ENCODE measurements at places on chromosomes 11 and 22.

DNA sequence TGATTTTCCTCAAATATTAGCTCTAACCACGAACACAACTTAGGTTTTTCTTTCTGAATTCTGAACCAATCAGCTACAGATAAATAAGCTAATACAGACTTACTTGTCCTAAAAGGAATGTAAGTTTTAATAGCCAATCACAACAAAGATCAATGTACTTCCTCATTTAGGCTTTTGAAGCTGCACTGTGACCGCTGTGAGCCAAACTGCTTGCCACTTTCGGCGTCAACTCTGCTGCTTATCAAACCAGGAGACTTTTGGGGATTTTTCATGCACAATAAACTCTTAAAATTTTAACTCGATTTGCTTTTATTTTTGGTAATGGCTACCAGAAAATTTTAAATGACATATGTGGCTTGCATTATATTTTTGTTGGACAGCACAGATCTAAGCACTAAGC, 92.5 kb downstream of the TMPRSS5 start:
- no peak for DNase-seq

GRCh38 chr11:1422481-1422880, 32.7 kb downstream of the BRSK2 start:
- no peak for DNase-seq

DNA sequence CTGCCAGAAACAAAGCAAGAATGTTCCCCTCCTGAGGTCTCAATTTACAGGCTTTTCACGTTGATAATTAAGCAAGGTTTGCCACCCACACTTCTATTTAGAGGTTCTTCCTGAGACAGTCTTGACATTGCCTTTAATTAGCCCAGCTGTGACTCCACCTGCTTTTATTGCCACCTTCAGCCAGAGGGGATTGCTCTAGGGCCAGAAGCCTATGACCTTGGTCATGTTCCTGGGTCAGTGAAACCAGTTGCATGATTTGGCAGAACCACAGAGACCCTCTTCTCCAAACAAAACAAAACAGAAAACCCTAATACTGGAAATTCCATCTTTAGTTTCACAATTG, 89.8 kb downstream of the APIP start:
- no peak for DNase-seq

- peak; percentile 74 for DNase-seq
Observed at GRCh38 chr11:133082841-133083488, 449.3 kb downstream of the OPCML start.

DNA sequence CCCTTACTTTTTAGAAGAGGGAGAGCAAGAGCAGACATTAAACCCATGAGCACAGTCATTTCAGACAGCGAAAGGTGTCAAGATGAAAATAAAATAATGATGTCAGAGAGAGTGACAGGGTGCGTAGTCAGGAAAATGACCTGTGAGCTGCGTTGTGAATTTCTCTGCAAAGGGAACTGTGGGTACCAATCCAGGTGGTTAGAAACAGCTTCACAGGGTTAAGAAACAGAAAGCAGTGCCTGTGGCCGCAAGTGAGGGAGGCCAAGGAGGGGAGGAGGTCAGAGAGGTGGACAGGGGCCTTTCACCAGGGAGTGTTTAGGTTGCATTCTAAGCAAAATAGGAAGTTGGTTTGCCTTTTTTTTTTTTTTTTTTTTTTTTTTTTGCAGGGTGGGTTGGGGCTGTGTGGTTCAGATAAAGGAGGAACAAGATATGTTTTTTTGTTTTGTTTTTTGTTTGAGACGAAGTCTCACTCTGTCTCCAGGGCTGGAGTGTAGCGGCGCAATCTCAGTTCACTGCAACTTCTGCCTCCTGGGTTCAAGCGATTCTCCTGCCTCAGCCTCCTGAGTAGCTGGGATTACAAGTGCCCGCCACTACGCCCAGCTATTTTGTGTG, 7.9 kb downstream of the TIGD3 start:
- no peak for DNase-seq

GRCh38 chr11:120869516-120870011, 154.3 kb upstream of the TBCEL start:
- no peak for DNase-seq

DNA sequence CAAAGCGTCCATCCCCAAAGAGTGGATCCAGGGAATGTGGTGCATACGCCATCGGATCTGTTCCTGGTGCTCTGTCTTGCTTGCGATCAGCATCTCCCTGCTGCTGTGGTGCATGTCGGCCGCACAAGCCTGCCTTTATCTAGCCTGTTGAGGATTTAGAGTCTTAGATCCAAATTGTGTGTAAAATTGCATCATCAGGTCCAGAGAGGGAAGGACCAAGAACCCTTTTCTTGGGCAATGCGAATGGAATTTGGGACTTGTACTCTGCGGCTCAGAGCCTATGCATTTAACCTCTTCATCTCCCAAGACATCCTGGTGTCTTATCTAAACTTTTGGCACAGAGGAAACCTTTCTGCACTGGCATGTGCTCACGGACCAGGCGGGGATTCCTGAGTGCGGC, 1238.7 kb downstream of the TBC1D22A start:
- DNase-seq, result no peak

GRCh38 chr11:88886796-88887195, 179.0 kb downstream of the GRM5 start:
- DNase-seq, result peak; percentile 21

GRCh38 chr11:87185228-87185627, 147.5 kb downstream of the TMEM135 start:
- no peak for DNase-seq

DNA sequence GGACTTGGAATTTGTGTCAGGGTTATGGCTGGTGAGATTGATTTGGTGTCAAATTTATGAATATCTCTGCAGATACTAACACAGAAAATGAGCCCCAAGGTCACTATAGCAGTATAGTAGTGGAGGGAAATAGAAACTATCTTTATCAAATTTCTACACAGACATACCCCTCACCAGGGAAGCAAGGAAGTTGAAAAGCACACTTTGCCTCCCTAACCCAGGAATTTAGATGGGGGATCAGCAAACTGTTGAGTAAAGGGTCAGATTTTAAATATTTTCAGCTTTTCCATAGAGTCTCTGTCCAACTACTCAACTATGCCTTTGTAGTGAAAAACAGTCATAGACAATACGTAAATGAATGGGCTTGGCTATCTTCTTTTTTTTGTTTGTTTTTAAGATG, 12.8 kb downstream of the CRKL start:
- DNase-seq, result no peak

- peak; percentile 76 for DNase-seq
Observed at GRCh38 chr11:72223615-72224563, 678 bp upstream of the INPPL1 start.

All from stimulated activated CD4-positive, alpha-beta T cell treated with anti-CD3 and anti-CD28 coated beads, Interleukin-15, amount 100 ng/mL, for 24 hours (primary cell).